ENCODE measurements at places on chromosomes 6 and 20.

DNA sequence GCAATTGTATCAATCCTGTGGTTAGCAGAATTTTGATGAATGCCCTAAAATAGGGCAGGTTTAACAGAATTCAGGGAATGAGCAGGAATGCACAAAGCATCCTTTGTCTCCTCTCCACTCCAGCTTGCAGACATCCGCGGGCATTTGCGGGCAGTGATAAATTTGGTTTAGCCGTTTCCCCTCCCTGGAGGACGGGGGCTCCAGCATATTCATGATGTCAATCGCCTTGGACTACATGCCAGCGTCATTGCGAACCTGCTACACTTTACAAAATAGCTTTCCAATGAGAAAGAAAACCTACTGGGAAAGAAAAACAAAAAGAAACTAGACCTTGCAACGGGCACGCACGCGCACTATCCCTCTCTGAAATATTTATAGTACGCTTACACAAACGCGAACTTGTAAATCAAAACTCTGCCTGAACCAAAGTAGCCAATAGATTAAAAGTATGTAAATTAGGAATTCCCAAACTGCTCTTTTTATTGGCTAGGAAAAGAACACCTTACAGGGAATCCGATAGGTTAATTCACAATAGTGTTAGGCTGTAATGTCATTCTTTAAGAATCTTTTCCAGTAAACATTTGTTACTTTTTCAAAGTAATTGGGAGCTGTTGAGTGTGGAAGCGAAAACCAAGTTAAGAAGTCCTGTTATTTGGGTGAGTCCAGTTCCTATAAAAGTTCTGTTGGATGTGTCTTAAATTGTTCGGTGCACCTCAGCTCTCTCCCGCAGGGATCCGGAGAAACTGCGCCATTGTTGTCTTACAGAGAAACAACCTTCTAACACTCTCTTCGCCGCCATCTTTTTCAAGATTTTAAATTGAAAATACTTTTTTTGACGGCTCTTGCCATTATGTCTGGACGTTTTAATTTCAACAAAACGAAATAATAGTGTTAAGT is 136.7 kb downstream of the HFE start:
- DNase-seq = peak; percentile 67

GRCh38 chr20:8693709-8694108 is 375.2 kb upstream of the PLCB4 start:
- DNase-seq = no peak

- DNase-seq = no peak
Observed at GRCh38 chr6:45724511-45724910, 291.1 kb downstream of the CLIC5 start.

- DNase-seq = peak; percentile 44
Observed at GRCh38 chr6:106927531-106928398, 46.8 kb downstream of the CD24 start.

- no peak for DNase-seq
Observed at GRCh38 chr6:156021746-156022396, 566.2 kb upstream of the NOX3 start.

DNA sequence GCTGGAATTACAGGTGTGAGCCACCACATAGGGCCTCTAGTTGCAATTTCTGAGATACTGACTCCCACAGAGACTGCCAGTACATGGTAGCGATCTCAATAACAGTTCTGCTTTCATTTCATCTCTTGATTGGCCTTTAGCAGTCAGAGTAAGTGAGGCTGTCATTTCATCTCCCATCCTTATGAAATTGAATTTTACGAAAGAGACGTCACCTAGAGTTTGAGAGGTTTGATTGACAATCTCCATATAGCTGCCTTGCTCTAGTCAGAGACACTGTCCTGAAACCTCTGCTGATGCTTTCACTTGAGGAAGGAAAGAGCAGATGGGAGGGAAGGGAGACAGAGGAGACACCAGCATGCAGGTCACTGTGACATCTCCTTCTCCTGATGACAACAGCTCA is 466.1 kb downstream of the NKAIN2 start:
- DNase-seq = no peak

DNA sequence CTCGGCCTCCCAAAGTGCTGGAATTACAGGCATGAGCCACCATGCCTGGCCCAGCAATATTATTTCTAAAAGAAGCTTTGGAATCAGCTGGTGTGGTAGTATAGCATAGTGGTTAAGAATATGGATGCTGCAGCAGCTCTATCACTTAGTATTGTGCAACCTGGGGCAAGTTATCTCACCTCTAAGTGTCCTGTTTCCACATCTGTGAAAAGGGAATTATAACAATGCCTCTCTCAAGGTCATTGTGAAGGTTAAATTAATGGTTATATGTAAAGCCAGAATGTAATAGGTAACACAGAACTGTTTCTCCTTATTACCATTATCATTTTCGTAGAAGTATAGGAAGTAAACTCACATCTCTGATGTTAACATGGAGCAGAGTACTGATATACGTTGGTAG is 14.2 kb downstream of the SLC17A2 start:
- no peak for DNase-seq

GRCh38 chr6:75203721-75204120 is 2.1 kb downstream of the COL12A1 start:
- no peak for DNase-seq

DNA sequence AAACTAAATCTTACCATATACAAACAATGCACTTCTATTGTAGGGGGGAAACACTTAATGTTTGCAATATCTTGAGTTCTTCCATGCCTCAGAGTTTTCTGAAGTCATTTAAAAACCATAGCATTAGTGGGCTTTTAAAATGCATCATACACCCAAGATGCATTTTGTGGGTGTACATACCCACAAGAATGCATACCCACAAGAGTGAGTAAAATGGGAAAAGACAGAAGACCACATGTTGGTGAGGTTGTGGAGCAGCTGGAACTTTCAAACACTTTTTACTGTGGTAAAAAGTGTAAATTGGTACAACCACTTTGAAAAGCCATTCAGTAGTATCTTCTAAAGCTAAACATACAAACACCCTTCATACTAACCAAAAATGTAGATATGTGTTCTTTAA is 57.5 kb downstream of the CYB5R4 start:
- DNase-seq = no peak

DNA sequence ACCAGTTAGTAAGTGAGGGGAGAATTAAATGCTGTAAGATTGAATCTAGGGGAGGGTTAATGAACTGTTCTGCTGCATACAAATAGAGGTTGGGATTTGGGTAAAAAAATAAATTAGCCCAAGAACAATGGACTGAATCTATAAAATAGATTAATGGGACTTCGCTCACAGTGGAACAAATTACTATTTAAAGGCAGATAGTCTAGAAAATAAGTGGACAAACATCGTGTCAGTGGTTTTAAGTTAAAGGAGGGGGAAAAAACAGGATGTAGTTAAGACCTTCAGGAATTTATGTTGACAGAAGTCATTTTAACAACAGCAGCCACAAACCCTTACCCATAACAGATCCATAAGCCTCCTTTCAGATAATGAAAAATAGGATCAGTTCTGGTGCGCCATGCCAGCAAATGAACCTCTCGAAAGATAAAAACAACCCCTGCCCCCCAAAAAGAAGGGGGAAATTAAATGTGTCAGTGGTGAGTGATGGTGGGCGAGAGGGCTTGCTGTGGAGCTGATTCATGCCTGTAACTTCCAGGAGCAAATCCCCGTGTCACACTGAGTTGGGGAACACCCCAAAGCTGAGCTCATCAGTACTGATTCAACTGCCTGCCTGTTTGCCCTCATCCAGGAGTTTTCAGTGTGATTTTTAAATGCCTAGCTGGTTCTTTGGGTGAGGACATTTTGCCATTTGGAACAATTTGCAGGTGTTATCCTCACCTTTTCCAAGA is 86.8 kb downstream of the PPP1R14C start:
- DNase-seq = peak; percentile 10

DNA sequence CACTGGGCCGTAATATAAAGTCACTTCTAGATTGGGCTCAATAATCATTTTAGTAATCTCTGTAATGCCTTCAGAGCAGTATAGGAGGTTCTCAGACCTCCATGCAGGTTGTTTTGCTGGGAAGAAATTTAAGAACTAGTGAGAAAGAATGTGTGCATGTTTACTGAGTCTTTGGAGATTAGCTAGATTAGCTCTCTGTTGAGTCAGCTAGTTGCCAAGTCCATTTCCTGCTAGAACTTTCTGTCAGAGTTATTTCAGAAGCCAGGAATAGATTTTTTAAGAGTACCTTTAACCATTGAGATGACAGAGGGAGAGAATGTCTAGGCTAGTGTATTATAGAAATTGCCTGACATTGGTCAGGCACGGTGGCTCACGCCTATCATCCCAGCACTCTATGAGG is 33.3 kb downstream of the ORC3 start:
- no peak for DNase-seq

- no peak for DNase-seq
Observed at GRCh38 chr6:97198046-97198565, 84.9 kb downstream of the MMS22L start.

DNA sequence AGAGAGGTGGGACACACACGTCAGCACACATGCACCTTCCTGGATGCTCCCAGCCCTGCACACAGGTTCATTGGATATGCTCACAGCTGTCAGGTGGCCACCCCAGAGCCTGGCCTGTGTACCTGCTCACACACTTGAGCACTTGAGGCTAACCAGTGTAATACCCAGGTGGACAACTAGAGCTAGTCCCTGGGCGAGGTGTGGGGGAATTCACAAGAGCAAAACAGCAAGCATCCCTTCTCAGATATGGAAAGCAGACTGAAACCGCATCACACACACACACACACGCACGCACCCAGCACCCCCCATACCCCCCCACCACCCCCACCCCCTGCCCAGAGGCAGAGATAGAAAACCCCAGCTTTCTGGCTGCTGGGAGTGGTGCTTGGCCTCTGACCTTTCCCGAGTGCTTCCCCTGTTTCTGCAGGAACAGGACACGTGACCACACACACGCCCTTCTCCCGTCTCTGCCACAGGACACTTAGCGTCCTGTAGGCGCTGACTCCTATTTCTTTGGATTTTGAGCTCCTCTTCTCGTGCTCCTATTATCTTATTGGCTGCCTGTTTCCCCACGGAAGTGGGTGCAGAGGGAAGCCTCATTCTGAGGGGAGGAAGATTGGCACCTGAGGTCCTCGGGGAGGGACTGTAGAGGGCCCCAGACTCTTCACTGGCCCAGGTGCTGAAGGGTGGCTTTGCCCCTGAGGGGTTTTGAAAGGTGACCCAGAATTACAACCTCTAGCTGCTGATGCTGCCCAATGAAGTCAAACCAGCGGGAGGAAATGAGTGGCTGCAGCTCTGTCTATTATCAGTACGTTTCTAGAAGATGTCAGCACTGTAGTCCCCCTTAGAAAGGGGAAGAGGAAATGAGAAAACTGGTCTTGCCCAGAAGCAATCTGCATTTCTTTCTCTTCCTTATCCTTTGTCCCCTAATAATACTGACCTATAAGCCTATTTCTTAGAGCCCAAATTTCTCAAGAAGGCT is 65.8 kb downstream of the SYTL3 start:
- DNase-seq = no peak

DNA sequence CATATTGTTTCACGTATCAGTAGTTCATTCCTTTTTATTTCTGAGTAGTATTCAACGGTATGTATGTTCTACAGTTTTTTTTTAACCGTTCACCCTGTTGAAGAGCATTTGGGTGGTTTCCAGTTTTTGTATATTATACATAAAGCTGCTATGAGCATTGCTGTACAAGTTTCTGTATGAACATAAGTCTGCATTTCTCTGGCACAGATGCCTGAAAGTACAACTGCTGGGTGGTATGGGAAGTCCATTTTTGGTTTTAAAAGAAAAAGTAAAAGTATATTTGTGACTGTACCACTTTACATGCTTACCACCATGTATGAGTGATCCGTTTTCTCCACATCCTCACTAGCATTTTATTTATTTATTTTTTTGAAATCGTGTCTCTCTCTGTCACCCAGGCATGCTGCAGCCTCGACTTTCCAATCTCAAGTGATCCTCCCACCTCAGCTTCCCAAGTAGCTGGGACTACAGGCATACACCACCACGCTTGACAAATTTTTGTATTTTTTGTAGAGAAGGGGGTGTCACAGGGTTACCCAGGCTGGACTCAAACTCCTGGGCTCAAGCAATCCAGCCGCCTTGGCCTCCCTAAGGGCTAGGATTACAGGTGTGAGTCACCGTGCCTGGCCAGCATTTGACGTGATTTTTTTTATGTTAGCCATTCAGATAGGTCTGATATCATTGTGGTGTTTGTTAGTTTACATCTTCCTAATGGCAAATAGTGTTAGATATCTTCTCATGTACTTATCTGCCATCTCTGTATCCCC is 11.0 kb upstream of the SIM1 start:
- no peak for DNase-seq

DNA sequence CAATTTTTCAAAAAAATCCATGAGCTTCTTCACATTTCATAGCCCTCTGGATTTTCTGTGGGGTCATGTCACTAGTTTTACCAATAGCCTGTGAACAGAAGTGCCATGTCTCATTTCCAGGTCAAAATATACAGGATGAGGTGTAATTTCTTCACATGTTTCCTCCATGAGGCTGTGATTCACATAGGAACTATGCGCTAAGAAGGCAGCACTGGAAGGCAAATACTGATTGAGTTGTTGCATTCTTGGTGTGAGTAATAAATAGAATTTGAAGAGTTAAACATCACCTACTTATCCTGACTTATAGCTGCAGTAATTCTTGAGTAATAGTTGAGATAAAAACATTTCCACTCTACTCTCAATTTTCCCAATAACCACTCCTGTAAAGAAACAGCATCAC is 442.3 kb downstream of the HAO1 start:
- DNase-seq = no peak

GRCh38 chr6:124694139-124694705 is 268.0 kb upstream of the RNF217 start:
- no peak for DNase-seq

GRCh38 chr6:117118490-117118889 is 146.9 kb upstream of the VGLL2 start:
- no peak for DNase-seq

- no peak for DNase-seq
Observed at GRCh38 chr20:57570145-57570850, 9.4 kb downstream of the PCK1 start.

GRCh38 chr20:62190639-62191411 is 8.0 kb downstream of the MTG2 start:
- DNase-seq = no peak

DNA sequence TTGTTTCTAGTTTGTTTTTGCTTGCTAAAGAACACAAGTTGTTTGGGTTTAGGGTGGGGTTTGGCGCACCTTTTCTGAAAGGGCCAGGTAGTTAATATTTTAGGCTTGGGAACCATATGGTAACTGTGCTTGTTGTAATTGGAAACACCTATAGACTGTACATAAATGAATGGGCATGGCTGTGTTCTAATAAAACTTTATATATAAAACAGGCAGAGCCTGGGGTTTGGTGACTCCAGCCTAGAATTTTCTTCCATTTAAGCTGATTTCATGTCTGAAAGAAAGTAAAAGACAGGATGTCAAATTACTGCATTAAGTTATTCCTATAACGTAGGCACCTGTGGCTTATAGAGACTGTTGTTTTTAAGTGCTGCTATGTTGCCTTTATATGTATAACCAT is 36.1 kb upstream of the MAPK13 start:
- no peak for DNase-seq

GRCh38 chr6:83125425-83125824 is 58.0 kb downstream of the DOP1A start:
- no peak for DNase-seq

DNA sequence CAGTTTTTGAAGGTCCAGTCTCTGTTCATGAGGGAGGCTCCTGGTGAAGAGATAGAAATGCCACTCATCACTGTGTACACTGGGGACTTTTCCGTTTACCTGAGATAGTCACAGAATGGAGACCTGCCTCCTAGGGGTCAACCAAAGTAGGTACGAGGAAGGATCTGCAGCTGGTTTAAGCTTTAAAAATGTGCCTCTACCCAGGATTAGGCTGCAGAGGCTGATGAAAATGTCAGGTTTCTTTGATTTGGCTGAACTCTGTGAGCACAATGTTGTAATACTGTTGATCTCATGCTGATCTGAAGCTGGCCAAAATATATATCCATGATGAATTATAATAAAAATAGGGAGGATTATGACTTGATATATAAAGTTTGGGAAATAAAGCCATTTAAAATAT is 182.7 kb downstream of the ADAT2 start:
- DNase-seq = no peak

Data from activated CD4-positive, alpha-beta T cell treated with anti-CD3 and anti-CD28 coated beads for 48 hours (primary cell).